SHP77 treated with DMSO at 0.1 percent for 48 hours (cell line): ENCODE measurements at places on chromosomes 7 and 10.

DNA sequence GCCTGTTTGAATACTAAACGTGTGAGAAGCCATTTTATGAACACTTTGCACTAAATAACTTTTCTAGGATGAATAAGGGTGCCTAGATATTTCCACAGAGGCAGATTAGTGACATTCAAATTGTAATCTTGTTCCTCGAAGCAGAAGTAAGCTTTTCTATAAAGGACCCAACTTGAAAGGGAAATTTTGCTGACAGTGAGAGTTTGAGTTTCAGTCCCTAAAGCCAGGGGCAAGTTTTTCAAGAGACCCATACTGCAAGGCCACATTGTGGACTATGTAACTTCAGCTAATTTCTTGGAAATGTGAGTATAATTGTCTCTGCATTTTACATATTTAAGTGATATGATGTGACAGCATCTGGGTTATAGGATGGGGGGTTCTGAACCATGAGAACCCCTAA lies 387.2 kb upstream of the ETV1 start:
- DNase-seq = no peak

DNA sequence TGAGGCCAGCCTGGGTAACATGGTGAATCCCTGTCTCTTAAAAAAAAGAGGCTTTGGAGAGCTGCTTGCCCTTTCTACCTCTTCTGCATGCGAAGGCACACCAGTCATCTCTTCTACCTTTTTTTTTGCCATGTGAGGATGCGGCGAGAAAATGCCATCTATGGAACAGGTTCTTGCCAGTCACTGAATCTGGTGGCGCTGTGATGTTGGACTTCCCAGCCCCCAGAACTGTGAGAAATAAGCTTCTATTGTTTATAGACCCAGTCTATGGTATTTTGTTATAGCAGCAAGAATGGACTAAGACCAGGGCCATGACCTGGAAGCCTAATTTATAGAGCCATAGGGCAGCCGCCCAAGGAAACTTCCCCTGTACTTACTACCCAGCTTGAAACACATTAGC lies 112.9 kb downstream of the HIP1 start:
- DNase-seq = no peak

DNA sequence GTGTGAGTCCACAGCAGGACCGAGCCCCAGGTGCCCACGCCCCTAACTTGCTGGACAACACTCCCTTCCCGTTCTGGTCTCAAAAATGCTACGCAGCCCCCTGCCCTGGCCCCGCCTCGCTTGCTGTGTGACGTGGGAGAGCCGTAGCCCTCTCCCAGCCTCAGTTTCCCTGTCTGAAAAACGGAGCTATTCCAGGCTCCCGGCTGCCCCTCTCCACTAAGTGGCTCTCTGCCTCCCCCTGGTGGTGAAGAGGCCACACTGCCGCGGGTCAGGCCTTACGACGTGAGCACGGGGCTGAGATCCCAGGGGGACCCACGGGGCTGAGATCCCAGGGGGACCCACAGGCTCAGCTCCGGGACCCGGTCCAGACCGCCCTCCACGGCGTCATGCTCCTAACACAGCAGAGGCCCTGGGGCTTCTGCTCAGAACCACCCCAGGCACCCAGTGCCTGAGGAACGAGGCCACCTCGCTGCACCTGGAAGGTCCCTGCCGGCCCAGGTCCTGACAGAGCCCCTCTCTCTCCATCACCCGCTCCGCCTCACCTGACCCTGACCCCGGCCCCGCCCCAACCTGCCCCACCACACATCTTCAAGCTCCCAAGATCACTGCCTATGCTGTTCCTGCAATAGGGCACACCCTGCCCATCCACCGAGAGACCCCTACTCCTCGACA lies 26.7 kb downstream of the MICALL2 start:
- DNase-seq = no peak

- no peak for DNase-seq
Observed at GRCh38 chr7:159038066-159038465, 106.6 kb downstream of the VIPR2 start.
